ENCODE measurements at places on chromosomes 12 and 14.
A peak's percentile ranks its signal among the peaks of the same experiment; 100 is the strongest.

GRCh38 chr12:50610171-50610570 is 105.4 kb downstream of the DIP2B start:
- H3K36me3 ChIP-seq = no peaks in the 10 kb centered on the region
- no peaks in the 10 kb centered on the region for H3K4me1 ChIP-seq
- no peaks in the 10 kb centered on the region for H3K27me3 ChIP-seq
- no peak overlapping the region for H3K27ac ChIP-seq

GRCh38 chr12:80241576-80242273 is 142.4 kb downstream of the OTOGL start:
- no peaks in the 10 kb centered on the region for H3K27me3 ChIP-seq
- H3K36me3 ChIP-seq = no peaks in the 10 kb centered on the region
- no peak for DNase-seq
- H3K27ac ChIP-seq = no peak overlapping the region

DNA sequence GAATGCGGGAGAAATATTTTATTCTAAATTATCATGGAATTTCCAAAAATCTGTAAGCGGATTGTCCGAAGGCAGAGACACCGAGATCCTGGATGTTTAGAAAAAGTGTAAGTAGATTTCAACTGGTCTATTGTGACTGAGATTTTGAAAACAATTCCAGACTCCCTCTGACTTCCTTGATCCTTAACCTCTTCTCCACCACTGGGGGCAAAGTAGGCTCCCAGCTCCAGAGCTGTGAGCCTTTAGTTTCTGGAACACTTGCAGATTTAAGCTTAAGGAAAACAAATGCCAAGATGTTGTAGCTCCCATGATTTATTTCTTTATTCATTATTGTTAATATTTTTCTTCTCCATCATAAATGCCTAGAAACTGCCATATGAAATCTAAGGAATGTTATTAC is 1320.5 kb upstream of the SEL1L start:
- DNase-seq = no peak
- no peaks in the 10 kb centered on the region for H3K4me1 ChIP-seq

DNA sequence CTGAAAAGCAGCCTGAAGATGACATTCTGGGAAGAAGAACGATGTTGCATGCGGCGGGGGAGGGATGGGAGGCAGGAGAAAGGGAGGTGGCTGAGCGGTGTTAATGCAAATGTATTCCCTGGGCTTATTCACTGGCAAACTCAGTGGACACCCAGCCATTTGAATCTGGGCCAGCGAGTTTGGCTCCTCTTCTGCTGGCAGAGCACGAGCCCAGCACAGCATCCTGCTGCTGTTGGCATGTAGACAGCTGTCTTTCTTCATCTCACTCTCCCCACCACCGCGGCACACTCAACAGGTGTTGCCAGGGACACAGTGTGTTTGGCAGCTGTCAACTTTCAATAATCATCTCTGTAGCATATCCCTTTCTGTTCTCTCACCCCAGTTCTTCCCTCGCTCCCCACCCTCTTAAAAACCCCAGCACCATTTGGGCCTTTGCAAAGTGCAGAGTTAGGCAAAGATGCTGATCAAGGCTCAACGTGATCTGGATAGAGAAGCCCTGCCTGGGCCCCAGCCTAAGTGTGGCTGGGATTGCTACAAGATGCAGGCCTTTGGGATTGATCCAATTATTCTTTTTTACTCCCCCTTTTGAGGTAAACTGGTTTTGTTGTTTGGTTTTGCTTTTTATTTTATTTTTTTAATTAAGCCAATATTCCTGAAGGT is 131.9 kb downstream of the EXOC5 start:
- H3K4me3 ChIP-seq = no peak overlapping the region
- no peaks in the 10 kb centered on the region for H3K27me3 ChIP-seq
- no peaks in the 10 kb centered on the region for H3K4me1 ChIP-seq
- H3K36me3 ChIP-seq = no peaks in the 10 kb centered on the region
- no peak overlapping the region for H3K27ac ChIP-seq

DNA sequence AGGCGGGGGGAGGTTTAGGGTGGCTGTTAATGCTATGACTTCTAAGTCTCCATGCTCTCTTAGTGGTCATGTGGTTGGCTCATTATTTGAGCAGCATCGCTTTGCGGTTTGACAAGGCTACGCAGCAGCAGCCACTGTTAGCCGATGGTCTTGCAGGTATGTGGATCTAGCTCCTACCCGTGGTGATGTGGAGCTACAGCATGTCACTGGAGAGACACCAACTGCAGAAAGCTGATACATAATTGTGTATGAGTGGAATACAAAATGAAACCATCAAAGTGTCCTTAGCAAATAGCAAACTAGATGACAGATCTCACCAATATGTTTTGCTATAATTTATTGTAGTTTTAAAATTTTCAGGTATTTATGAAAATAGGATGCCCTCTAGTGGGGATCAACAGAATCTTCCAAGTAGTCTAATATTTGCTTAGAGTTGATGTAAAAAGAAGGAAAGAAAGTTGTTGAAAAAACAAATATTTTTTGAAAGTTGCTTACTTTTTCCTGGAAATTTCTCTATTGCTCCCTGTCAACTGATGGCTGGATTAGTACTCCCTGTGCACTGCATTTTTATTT is 94.9 kb downstream of the NAV3 start:
- no peak overlapping the region for H3K4me3 ChIP-seq
- no peaks in the 10 kb centered on the region for H3K4me1 ChIP-seq
- peak; percentile 90 for DNase-seq
- H3K27me3 ChIP-seq = no peaks in the 10 kb centered on the region
- H3K27ac ChIP-seq = no peak overlapping the region

- H3K4me1 ChIP-seq = peaks cover 9% of the 10 kb centered on the region
- H3K27ac ChIP-seq = peak overlapping the region; percentile 78
- DNase-seq = no peak
- H3K4me3 ChIP-seq = peak overlapping the region; percentile 28
- H3K36me3 ChIP-seq = no peaks in the 10 kb centered on the region
These were observed 92.9 kb downstream of the ATP23 start for GRCh38 chr12:58034311-58034710.

DNA sequence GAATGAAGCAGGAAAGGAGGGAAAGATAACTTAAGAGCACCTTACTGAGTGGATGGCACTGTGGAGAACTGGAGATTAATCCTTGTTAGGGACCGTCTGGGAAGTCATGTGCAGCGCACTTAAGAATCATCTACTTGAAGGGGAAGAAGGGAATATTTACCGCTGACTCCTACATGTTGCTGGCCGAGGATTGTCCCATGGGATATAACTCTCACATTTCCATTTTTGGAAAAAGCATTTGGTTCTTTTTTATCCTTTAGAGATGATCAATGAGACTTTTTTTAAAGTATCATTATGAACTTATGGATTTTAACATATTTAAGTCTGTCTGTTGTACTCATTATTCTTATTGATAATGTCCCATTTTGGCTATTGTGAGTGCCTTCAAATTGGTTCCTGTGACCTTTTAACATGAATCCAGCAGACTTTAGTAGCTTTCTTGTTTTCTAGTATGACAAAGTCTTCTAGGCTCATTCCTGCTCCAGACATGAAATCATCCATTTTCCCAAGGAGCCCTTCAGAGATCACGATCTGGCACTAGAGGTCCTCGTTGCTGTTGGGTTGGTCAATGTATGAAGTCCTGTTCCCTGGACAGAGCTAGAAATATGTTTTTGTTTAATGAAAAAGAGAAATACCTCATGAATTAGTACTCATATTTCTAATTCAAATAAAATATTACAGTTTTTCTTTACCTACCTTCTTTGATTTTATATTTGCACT is 20.2 kb upstream of the FAM234B start:
- H3K27me3 ChIP-seq = no peaks in the 10 kb centered on the region
- H3K27ac ChIP-seq = no peak overlapping the region
- no peaks in the 10 kb centered on the region for H3K4me1 ChIP-seq
- no peak overlapping the region for H3K4me3 ChIP-seq
- no peaks in the 10 kb centered on the region for H3K36me3 ChIP-seq
- DNase-seq = no peak

DNA sequence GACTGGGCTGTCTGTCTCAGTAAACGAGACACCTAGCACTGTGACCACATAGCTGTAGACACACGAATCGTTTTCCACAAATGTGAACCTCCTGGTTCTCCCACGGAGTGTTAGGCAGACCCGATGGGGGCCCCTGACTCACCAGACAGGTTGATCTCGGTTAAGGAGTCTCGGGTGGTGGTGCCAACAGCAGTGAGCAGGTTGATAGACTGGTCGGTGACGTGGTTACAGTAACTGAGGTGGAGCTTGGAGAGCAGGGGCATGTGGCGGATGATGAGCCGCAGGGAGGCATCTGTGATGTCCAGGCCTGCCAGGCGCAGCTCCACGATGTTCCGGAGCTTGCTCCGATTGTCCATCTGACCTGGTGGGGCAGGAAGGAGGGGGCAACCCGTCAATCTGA is 39.8 kb downstream of the RNF34 start:
- H3K4me1 ChIP-seq = no peaks in the 10 kb centered on the region
- H3K36me3 ChIP-seq = peaks cover 2% of the 10 kb centered on the region
- no peak overlapping the region for H3K4me3 ChIP-seq
- no peaks in the 10 kb centered on the region for H3K27me3 ChIP-seq
- H3K27ac ChIP-seq = no peak overlapping the region
- DNase-seq = no peak

DNA sequence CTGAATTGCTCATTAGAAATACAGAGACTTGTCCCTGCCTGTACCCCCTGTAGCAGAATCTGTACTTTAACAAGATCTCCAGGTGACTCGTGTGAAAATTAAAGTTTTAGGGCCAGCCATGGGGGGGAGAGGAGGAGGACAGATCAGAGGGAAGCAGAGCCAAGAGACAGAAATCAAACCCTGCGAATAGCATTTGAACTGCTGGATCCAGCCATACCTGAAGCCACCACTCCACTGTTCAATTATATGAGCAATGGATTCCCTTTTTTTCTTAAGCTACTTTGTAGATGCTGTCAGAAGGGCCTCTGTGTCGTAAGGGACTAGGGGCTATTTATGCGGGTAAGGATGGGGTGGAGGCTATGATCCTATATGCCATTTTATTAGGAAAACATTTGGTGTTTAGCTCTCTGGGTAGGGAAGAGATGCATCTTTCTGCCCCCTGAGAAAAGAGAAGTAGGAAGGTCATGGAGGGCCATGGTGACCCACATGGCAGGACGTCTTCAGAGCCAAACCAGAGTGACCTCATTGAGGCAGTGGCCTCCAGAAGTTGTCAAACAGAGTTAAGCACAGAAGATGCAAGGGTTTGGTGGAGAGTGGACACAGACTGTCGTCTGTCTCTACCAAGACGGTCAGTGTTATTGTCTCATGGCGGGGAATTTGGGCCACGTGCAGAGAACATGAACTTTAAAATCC is 203.9 kb downstream of the PHETA1 start:
- no peak for DNase-seq
- H3K27ac ChIP-seq = no peak overlapping the region
- H3K4me3 ChIP-seq = no peak overlapping the region
- H3K36me3 ChIP-seq = no peaks in the 10 kb centered on the region

- DNase-seq = no peak
- peaks cover 6% of the 10 kb centered on the region for H3K36me3 ChIP-seq
- H3K27ac ChIP-seq = no peak overlapping the region
- H3K4me1 ChIP-seq = no peaks in the 10 kb centered on the region
- H3K27me3 ChIP-seq = no peaks in the 10 kb centered on the region
These were observed 65.3 kb downstream of the BLTP3B start for GRCh38 chr12:100077367-100077766.

- no peaks in the 10 kb centered on the region for H3K27me3 ChIP-seq
- no peaks in the 10 kb centered on the region for H3K4me1 ChIP-seq
- H3K36me3 ChIP-seq = no peaks in the 10 kb centered on the region
These were observed 202.3 kb downstream of the GXYLT1 start for GRCh38 chr12:41942354-41942753.

- no peaks in the 10 kb centered on the region for H3K36me3 ChIP-seq
- H3K27me3 ChIP-seq = peaks cover 2% of the 10 kb centered on the region
- H3K4me1 ChIP-seq = no peaks in the 10 kb centered on the region
These were observed at the start of gene PLEK2 for GRCh38 chr14:67411820-67412421. Gene PLEK2 (minus strand): TSS chr14:67412165. CDS start chr14:67412059, 106 bp downstream.

DNA sequence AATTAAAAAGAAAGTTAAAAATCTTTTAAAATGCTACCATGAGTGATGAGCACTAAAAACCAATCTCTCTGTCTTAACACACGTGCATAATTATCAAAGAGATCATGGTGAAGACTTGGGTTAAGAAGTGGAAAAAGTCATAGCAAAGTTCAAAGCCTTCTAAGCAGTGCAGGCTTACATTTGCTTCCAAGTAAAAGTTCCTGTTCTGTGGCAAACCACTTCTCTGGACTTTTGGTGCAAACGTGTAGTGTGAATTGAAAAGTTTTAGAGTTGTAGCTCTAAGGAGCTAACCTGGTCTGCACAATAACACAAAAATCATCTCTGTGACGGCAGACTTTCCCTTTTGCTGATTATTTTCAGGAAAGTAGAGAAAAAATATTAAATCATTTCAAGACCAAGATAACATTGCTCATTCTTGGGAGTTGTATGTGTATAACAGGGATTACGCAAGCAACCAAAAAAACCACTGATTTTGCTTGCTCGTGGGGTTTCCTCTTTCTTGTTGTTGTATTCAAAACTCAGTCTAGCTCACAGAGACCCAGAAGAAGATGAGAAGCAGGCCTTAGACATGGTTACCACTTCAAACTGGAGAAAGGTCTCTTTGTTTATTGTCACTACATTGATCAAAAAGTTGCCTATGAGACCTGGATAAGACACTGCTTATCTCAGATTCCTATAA is 2.3 kb upstream of the GLIPR1 start:
- no peaks in the 10 kb centered on the region for H3K27me3 ChIP-seq
- no peaks in the 10 kb centered on the region for H3K36me3 ChIP-seq
- no peaks in the 10 kb centered on the region for H3K4me1 ChIP-seq
- no peak for DNase-seq

- no peaks in the 10 kb centered on the region for H3K36me3 ChIP-seq
- no peaks in the 10 kb centered on the region for H3K27me3 ChIP-seq
- peak overlapping the region; percentile 61 for H3K27ac ChIP-seq
These were observed 30.3 kb downstream of the HIP1R start for GRCh38 chr12:122865268-122866231.

DNA sequence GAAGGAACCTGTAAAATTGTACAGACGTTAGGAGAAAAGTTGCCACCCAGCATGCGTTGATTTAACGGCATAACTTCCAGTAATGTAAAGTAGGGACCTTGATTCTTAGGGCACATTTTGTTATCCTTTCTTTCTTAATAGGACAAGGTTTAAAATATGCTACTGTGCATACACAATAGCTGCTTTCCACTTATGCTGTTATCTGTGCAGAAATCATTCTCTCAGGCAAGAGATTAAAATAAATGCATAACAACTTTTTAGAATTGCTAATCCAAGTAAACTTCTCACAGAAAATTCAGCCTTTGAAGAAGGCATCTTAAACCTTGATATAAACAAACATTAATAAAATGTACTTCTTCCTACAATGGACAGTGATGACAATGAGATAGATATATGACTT is 16.0 kb upstream of the PTCSC3 start:
- H3K4me1 ChIP-seq = no peaks in the 10 kb centered on the region
- H3K27me3 ChIP-seq = no peaks in the 10 kb centered on the region
- no peak overlapping the region for H3K4me3 ChIP-seq

- no peaks in the 10 kb centered on the region for H3K36me3 ChIP-seq
- no peak for DNase-seq
- no peaks in the 10 kb centered on the region for H3K4me1 ChIP-seq
- H3K27me3 ChIP-seq = no peaks in the 10 kb centered on the region
These were observed 232.1 kb upstream of the CCDC196 start for GRCh38 chr14:66254038-66254437.

- DNase-seq = no peak
- H3K4me3 ChIP-seq = no peak overlapping the region
- H3K27ac ChIP-seq = no peak overlapping the region
- H3K36me3 ChIP-seq = no peaks in the 10 kb centered on the region
These were observed 720.5 kb downstream of the VRK1 start for GRCh38 chr14:97517566-97518234.

- no peaks in the 10 kb centered on the region for H3K27me3 ChIP-seq
- H3K27ac ChIP-seq = no peak overlapping the region
- no peak overlapping the region for H3K4me3 ChIP-seq
- no peaks in the 10 kb centered on the region for H3K36me3 ChIP-seq
- H3K4me1 ChIP-seq = no peaks in the 10 kb centered on the region
These were observed 19.7 kb upstream of the MON2 start for GRCh38 chr12:62446754-62447452.

Measured in kidney (tissue), 22 donors.